Activated CD8-positive, alpha-beta memory T cell treated with anti-CD3 and anti-CD28 coated beads for 1 hour (primary cell): ENCODE measurements at places on chromosomes 2 and 18.

- DNase-seq: no peak
These were observed 32.6 kb downstream of the MARCHF4 start for GRCh38 chr2:216339456-216340279.

GRCh38 chr2:98911376-98912154 is 24.5 kb downstream of the CRACDL start:
- DNase-seq: no peak

- DNase-seq: no peak
These were observed 1027.7 kb downstream of the TMEM182 start for GRCh38 chr2:103789381-103790095.

DNA sequence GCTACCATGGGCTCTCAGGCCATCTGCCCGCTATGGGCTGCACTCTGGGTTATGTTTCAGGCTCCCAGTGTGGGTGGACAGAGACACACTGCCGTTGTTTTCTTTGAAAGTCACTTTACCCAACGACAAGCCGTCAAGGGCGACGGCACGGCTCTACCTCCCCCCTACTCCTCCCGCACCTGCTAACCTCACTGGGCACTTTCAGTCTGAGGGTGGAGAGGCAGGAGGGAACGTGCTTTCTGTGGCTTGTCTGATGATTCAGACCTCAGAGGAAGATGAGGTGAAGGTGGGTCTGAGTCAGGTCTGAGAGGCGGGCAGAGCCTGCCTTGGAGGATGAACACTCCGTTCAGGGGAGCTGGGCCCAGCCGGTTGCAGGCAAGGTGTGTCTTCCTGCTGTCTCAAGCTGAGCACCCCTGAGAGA is 147.6 kb upstream of the HDAC4 start:
- no peak for DNase-seq

DNA sequence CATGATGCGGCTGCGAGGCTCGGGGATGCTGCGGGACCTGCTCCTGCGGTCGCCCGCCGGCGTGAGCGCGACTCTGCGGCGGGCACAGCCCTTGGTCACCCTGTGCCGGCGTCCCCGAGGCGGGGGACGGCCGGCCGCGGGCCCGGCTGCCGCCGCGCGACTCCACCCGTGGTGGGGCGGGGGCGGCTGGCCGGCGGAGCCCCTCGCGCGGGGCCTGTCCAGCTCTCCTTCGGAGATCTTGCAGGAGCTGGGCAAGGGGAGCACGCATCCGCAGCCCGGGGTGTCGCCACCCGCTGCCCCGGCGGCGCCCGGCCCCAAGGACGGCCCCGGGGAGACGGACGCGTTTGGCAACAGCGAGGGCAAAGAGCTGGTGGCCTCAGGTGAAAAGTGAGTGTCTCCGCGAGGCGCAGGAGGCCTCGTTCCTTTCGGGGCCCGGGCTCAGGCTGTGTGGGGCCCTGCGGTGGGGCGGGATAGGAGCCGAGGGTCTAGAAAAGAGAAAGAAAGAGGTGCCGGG is 520 bp downstream of the GLS start:
- DNase-seq: no peak

GRCh38 chr2:222535477-222535876 is 111.1 kb downstream of the SGPP2 start:
- DNase-seq: no peak

- DNase-seq: no peak
These were observed 643.6 kb upstream of the FAM98A start for GRCh38 chr2:34242763-34243123.

DNA sequence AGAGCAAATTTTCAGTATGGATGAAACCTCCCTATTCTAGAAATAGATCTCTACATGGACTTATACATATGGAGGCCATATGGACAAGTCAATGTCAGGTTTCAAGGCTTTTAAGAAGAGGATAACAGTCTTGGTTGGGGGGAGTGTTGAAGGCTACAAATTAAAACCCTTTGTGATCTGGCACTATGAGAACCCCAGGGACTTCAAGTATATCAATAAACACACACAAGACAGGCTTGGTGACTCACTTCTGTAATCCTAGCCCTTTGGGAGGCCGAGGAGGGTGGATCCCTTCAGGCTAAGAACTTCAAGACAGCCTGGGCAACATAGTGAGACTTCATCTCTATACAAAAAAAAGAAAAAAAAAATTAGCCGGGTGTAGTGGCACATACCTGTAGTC is 127.2 kb upstream of the SP5 start:
- DNase-seq: no peak

- DNase-seq: no peak
These were observed 99.3 kb downstream of the COPS8 start for GRCh38 chr2:237184919-237185552.
